ENCODE measurements at places on chromosomes 2 and 18. TPM values are rescaled to one million over a fixed set of nuclear protein-coding genes. Genes with fewer than 3 reads are reported as not detected.
A peak's percentile ranks its signal among the peaks of the same experiment; 100 is the strongest.

DNA sequence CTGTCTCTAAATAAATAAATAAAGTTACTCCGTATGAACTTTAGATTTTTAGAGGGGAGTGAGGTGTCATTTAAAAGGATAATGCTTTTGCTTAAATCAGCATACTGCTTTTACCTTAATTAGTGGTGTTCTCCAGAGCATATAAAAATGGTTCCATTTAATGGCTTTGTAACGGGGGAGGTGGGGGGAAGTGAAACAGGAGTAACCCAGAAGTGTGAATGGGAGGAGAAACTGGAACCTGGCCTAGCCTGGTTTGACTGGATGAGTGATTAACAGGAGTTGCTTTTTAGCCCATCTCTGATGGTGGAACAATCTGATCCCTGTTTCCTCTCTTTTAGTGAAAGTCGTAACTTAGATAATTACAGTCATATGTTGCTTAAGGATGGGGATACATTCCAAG lies 1.6 kb downstream of the CNDP2 start:
- DNase-seq, result no peak
- no peaks in the 10 kb centered on the region for H3K27me3 ChIP-seq
- peak overlapping the region; percentile 97 for H3K27ac ChIP-seq
- H3K4me3 ChIP-seq, result peak overlapping the region; percentile 95
- peaks cover 32% of the 10 kb centered on the region for H3K4me1 ChIP-seq

DNA sequence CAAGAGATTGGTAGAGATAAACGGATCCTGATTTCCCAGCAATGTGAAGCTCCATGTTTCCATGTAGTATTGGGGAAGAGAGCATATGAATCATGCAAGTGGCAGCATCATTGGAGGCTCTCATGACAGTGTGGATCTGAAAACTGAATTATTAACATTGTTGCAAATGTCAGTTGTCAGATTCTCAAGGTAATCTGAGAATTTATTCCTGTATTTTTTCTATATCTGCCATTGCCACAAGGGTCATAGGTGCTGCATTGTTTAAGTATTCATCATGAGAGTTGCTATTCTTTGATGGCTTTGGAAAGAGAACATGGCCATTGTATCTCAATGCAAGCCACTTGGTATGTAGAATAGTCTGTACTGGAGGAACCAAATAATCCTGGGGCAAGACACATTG lies 1217.0 kb upstream of the ZEB2 start:
- H3K27ac ChIP-seq, result no peak overlapping the region
- H3K36me3 ChIP-seq, result no peaks in the 10 kb centered on the region
- no peak overlapping the region for H3K4me3 ChIP-seq
- H3K4me1 ChIP-seq, result no peaks in the 10 kb centered on the region

Gene CCNYL1
- total RNA-seq, result 12.1 TPM

Gene SLC5A7
- not detected for total RNA-seq

- peak overlapping the region; percentile 99 for H3K4me3 ChIP-seq
- peaks cover 31% of the 10 kb centered on the region for H3K36me3 ChIP-seq
- peak overlapping the region; percentile 99 for H3K27ac ChIP-seq
- peaks cover 74% of the 10 kb centered on the region for H3K4me1 ChIP-seq
- DNase-seq, result no peak
- H3K27me3 ChIP-seq, result no peaks in the 10 kb centered on the region
These were observed 4.3 kb downstream of the TGOLN2 start for GRCh38 chr2:85323351-85323987.

- H3K27me3 ChIP-seq, result no peaks in the 10 kb centered on the region
- no peak overlapping the region for H3K4me3 ChIP-seq
- no peak for DNase-seq
These were observed 264.5 kb upstream of the PIK3C3 start for GRCh38 chr18:41690332-41691127.

Gene POTEF
- not detected for total RNA-seq

GRCh38 chr2:41791523-41791922 lies 256.3 kb upstream of the PKDCC start:
- no peak overlapping the region for H3K27ac ChIP-seq
- DNase-seq, result no peak
- no peak overlapping the region for H3K4me3 ChIP-seq
- H3K4me1 ChIP-seq, result no peaks in the 10 kb centered on the region
- H3K36me3 ChIP-seq, result no peaks in the 10 kb centered on the region

GRCh38 chr2:152097801-152098495 lies 896 bp downstream of the CACNB4 start:
- H3K36me3 ChIP-seq, result peaks cover 8% of the 10 kb centered on the region
- no peak for DNase-seq
- H3K27ac ChIP-seq, result no peak overlapping the region
- peak overlapping the region; percentile 92 for H3K4me3 ChIP-seq
- peaks cover 39% of the 10 kb centered on the region for H3K27me3 ChIP-seq

DNA sequence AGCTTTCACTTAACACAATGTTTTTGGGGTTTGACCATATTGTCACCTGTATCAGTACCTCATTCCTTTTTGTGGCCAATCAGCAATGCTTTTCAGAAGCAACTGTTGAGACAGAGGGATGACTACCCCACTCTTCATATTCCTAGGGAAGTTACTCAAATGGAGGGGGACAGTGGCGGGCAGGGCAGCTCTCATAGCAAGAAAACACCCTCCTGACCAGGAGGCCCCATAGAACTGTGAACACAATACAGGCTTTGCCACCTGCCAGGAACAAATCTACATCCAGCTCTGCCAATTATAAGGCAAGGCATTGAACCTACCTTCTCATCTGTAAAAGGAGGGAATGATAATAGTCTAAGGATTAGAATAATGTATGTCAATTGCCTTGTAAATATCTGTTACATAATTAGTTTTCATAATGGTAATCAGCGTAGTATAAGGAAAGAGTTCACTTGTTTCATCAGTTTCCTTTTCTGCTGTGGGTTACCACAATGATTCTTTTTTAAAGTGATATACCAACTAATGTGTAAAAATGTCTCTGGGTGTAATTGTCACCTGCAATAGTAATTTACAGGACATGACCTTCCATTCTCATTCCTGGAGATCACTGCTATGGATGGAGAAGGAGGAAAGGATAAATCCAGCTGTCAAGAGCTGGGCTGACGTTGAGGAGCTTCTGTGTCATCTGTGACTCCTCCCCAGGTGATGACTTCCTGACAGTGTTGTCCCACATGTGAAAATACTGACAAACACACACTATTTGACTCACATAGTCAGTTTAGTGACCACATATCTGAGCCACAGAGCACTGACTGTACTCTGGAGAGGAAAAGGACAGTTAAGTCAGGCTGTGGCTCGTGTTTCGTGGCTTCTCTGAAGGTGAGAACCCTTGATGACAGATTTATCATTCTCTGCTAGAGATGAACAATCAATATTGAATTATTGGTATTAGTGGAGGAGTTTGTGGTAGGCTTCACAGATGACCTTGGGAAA lies 13.5 kb downstream of the ALPK2 start:
- H3K4me1 ChIP-seq, result peaks cover 29% of the 10 kb centered on the region
- no peak for DNase-seq
- peak overlapping the region; percentile 98 for H3K27ac ChIP-seq
- peak overlapping the region; percentile 53 for H3K4me3 ChIP-seq
- H3K36me3 ChIP-seq, result peaks cover 3% of the 10 kb centered on the region
- H3K27me3 ChIP-seq, result no peaks in the 10 kb centered on the region

GRCh38 chr2:155651851-155652250 lies 680.7 kb downstream of the NR4A2 start:
- no peaks in the 10 kb centered on the region for H3K27me3 ChIP-seq
- H3K27ac ChIP-seq, result no peak overlapping the region
- no peaks in the 10 kb centered on the region for H3K36me3 ChIP-seq
- H3K4me1 ChIP-seq, result no peaks in the 10 kb centered on the region

GRCh38 chr2:9653485-9654271 lies 22.9 kb upstream of the YWHAQ start:
- peak overlapping the region; percentile 59 for H3K27ac ChIP-seq
- peaks cover 37% of the 10 kb centered on the region for H3K4me1 ChIP-seq
- DNase-seq, result no peak

GRCh38 chr2:206259376-206260187 lies 14.9 kb upstream of the ZDBF2 start:
- H3K27me3 ChIP-seq, result peaks cover 72% of the 10 kb centered on the region
- DNase-seq, result no peak
- H3K36me3 ChIP-seq, result peaks cover 8% of the 10 kb centered on the region
- peaks cover 22% of the 10 kb centered on the region for H3K4me1 ChIP-seq

Gene NCKAP5
- not detected for total RNA-seq

GRCh38 chr18:8307960-8308359 lies 301.3 kb upstream of the RAB12 start:
- H3K36me3 ChIP-seq, result peaks cover 2% of the 10 kb centered on the region
- H3K4me3 ChIP-seq, result no peak overlapping the region
- H3K27ac ChIP-seq, result no peak overlapping the region
- no peak for DNase-seq

DNA sequence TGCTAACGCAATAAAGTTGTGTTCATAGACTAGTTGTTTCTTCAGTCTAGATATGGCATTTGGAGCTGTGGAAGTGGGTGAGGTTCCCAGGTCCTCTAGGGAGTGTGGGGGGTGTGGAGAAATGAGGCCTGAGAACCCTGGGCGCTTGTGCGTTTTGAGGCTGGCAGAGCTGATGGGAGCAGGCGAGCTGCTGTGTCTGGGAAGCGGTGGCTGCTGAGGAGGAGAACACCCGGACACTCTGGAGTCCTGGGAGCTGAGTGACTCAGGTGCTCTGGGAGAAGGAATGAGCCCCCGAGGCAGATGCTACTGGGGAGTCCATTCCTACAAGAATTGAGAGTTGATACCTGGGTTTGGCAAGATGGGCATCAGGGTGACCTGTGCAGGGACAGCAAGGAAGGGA lies 67.5 kb downstream of the LPIN1 start:
- H3K4me3 ChIP-seq, result no peak overlapping the region
- no peaks in the 10 kb centered on the region for H3K27me3 ChIP-seq
- no peak for DNase-seq
- H3K27ac ChIP-seq, result peak overlapping the region; percentile 27
- peaks cover 27% of the 10 kb centered on the region for H3K36me3 ChIP-seq

Gene MOGAT1
- total RNA-seq, result not detected

Gene SPDYA
- 11.2 TPM for total RNA-seq

Data from T-helper 17 cell (primary cell).